ENCODE measurements at places on chromosomes 12 and 14.

DNA sequence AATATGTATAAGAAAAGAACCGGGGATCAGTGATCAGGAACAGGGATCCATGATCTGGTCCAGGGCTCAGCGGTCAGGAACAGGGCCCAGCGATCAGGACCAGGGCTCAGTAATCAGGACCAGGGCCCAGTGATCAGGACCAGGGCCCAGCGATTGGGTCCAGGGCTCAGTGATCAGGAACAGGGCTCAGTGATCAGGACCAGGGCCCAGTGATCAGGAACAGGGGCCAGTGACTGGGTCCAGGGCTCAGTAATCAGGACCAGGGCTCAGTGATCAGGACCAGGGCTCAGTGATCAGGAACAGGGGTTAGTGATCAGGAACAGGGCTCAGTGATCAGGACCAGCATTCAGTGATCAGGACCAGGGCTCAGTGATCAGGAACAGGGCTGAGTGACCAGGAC, 56.3 kb downstream of the TMEM121 start:
- DNase-seq: no peak

DNA sequence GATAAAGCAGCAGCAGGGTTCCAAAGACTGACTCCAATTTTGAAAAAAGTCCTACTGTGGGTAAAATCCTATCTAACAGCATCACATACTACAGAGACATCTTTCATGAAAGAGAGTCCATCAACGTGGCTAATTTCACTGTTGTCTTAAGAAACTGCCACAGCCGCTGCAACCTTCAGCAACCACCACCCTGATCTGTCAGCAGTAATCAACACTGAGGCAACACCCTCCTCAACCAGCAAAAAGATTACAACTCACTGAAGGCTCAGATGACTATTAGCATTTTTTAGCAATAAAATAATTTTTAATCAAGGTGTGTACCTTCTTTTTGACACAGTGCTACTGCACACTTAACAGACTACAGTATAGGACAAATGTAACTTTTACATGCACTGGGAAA, 6.6 kb downstream of the CAPRIN2 start:
- no peak for DNase-seq

GRCh38 chr14:68099495-68100045, 280.0 kb downstream of the RAD51B start:
- DNase-seq: no peak

- no peak for DNase-seq
Observed at GRCh38 chr12:28097221-28097620, 93.0 kb upstream of the CCDC91 start.

- no peak for DNase-seq
Observed at GRCh38 chr14:66041582-66041981, 444.6 kb upstream of the CCDC196 start.

DNA sequence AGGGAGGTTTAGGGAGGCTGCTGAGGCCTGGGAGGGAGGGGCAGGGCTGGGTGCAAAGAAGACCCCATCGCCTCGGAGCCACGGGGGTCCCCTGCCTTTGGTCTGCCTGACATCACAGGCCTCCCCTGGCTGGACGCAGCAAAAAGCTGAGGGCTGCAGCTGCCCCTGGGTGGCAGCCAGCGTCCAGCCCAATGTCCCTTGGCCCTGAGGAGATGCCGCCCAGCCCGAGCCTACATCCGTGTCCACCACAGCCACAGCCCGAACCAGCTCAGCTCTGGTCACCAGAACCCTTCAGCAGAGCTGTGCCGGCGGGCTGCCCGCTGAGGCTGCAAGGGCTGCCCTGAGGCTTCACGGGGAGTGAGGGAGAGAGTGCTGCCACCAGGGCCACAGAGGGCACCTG, 1.9 kb downstream of the NUDT14 start:
- no peak for DNase-seq

DNA sequence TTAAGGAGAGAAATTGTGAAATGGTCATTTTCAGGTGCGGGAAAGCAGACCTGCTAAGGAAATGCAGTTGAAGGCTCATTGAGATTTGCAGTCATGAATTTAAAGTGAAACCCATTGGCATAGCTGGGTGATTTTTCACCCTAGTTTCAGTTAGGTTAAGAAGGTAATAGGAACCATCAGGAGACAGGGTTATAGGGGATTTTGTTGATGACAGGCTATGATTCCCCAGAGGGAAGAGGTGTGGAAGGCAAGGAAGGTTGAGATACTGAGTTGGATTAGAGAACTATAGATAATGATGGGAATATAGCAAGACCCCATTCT, 22.7 kb upstream of the BMAL2 start:
- no peak for DNase-seq

DNA sequence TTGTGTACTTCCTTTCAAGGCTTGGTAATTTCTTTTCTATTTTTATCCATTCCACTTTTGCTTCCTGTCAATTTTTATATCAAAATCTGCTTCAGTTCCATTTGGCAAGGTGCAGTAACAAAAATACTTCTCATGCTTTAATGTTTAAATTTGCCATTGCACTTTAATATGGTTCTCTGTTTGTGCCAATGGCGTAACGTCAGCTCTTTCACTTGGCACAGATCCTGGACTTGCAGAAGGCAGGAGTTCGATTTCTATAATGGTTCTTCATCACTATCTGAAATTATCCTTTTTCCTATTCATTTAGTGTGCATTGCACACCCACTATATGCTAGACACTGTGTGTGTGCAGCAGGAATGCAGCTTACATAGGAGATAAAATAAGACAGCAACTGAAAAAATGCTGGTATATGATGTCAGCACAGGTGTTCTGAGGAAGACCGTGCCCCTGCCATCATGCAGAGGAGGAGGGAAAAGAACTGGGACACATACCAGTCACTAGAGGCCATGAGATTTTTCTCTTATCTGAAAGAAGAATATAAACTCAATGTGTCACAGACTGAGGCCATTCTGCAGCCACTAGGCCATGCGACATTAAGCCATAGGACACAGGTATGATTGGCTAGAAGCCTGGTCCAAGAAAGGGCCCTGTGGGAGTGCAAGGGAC, 298.2 kb downstream of the RPAP3 start:
- DNase-seq: no peak

DNA sequence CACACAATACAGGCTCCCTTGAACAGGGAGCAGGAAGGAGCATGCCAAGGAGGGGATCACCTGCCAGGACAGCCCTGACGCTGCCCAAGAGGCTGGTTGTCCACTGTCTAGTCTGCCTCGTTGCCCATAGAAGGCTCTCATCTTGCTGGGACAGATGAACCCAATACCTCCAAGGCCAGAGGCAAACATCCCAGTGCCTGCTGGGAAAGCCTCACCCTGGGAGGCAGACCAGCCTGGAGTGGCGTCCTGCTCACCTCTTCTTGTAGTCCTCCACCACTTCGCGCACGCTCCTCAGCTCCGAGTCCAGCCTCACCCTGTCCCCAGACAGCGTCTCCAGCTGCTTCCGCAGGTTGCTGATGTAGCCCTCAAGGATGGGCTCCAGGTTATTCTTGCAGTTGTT, 2.4 kb downstream of the KRT73 start:
- no peak for DNase-seq

- no peak for DNase-seq
Observed at GRCh38 chr12:57564178-57564740, 14.4 kb downstream of the KIF5A start.

DNA sequence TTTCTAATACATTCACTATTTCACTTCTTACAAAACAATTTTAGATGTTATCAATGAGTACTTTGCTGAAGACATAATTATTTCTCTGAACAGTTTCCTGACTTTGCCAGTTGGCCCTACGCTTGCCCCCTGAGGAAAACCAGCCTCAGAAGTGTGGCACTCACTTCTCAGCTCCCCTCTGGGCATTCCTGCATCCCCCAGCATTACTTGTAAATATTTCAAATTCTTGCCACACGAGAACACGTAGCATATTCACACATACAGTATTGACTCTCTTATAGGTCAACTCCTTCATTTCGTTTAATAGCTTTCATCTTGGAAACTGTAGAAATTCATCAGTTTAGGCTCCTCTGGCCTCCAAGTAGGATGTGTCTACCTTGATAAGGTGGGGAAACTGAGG, 65.2 kb downstream of the OTX2 start:
- no peak for DNase-seq

DNA sequence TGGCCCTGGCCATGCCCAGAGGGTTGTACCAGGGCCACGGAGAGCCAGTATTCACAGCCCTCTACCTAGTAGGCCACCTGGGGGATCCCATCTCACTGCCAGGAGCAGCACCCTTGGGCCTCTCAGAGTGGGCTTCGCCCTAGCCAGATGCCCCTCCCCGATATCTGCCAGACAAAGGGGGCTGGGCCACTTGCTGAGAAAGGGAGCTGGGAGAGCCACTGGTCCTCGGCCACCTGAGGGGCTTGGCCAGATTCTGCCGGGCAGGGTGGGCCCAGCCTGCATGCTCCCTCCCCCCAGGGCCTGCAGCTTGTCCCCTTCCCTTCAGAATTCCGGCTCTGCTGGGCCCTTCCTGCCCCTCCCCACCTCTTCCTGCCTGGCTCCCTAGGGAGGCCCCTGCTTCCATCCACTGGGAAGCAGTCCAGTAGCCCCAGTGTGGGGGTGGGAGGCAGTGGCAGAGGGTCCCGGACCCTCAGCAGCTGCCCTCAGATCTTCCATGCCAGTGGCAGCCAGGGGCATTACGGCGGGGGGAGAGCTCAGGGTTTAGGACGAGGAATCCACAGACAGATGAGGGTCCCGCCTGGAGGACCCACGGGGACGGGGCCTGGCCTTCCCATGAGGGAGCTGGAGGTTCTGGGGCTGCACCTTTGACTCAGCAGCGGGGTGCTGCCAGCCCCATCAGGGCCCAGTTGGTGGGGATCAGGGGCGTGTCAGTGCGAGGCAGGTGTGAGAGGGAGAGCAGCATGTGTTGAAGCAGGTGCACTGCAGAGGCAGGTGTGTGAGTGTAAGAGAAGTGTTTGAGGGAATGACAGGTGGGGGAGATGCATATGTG, 2.4 kb downstream of the CRIP2 start:
- no peak for DNase-seq

DNA sequence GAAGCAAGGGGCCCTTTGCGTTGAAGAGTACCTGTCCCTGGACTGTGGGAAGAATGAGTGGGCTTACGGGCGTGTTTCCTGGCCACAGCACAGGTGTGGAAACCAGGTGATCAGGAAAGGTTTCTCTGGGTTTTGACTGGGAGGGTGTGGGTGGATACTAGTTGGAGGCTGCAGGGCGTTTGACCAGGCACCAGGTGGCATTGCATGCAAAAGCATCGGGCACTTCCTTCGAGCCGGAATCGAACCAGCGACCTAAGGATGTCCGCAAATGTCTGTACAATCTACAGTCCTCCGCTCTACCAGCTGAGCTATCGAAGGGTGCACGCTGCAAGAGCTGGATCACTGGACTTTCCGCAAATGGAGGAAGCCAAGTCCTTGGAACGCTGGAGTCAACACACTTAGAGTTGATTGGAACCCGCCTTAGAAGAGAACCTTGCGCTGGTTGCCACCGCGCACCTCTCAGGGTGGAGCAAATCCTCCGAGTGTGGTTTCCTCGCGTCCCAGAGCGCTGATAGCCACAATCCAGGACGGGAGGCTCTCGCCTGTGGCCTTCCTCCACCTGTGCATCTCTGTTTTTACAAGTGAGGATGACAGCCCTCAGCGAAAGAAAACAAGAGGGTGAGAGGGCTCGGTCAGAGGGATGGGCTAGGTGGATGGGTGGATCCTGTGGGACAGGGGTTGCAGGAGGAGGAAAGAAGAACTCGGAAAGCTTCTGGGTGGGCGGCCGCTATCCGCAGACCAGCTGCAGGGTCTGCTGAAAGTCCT, 21.2 kb upstream of the RNASE4 start:
- DNase-seq: no peak

GRCh38 chr14:92897922-92898565, 24.9 kb upstream of the CHGA start:
- no peak for DNase-seq

DNA sequence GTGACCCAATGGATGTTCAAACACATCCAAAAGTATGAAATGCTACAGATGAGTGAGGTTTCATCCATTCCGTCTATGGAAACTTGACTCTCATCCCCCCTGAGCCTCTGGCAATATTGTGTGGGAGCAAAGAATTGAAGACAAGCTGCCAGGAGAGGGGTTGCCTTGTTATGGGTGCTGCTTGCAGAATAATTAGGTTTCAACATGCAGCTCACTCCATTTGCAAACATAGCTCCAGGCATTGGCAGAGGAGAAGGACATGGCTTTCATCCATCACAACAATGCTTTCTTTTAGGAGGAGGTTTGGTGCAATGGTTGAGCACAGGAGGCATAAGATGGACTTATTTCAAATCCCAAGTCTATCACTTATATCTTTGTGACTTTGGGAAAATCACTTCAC, 220.7 kb upstream of the SRRM4 start:
- DNase-seq: no peak

DNA sequence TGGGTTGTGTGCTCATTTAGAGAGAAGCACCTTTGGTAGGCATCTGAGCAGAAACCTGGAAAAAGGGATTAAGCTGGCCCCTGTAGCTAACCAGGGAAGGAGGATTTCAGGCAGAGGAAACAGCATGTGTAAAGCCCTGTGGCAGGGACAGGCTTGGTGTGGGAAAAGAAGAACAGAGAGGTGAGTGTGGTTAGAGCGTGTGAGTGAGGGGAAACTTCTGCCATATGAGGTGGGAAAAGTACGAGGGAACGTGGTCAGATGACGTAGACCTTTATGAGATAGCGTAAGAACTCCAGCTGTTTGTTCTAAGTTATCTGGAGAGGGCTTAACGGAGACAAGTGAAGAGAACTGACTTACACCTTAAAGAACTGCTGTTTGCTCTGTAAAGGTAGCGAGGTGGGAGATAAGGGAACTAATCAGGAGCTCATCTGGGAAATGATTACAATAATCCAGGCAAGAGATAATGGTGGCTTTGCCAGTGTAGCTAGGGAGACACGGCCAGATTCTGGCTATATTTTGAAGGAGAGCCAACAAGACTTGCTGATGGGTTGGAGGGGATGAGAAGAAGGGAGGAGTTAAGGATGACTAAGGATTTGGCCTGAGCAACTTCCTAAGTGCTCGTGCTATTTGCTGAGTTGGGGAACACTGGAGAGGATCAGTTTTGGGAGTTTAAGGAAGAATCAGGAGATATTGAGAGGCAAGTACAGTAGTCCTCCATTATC, 234.0 kb downstream of the ETNK1 start:
- DNase-seq: no peak

GRCh38 chr14:71138448-71139293, 231.4 kb downstream of the PCNX1 start:
- no peak for DNase-seq

Measured in NCI-H1048 (cell line).